ENCODE measurements at places on chromosomes 1 and 21.

GRCh38 chr1:24027838-24028468, 47.8 kb upstream of the SRSF10 start:
- no peak for DNase-seq

DNA sequence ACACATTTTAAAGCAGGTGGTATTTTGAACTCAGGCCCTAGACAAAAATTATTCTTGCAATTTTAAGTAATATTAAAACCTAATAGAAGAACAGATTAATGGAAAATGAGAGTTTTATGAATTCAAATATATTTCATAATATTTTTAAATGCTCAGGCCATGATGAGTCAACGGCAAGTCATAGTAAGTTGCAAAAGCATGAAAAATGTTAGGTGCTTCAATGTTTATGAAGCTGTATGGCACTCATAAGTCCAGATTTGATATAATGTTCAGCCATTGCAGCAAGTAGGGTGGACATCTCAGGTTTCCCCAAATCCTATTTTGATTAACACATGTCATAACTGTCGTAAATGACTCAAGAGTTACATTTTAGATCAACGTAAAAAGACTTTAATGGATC, 112.6 kb downstream of the GRIK1 start:
- no peak for DNase-seq

GRCh38 chr21:32055305-32055704, 182.5 kb downstream of the HUNK start:
- no peak for DNase-seq

GRCh38 chr1:55213151-55213884, 1.8 kb downstream of the USP24 start:
- DNase-seq = no peak

DNA sequence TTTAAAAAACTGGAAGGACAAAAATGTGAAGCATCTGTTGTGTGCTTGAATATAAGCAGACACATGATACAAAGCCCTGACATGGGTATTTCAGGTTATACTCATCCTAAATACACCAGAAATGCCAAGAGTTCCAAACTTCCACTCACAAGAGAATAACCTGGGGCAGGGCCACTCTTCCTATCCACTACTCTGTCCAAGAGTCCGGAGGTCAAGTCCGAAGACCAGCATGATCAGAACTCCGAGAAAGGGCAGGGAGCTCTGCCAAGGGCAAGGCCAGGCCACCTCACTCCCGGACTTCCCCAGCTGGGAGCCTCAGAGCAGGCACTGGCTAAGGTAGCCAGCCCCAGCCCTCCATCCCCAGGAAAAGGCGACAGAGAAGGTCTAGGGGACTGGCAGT, 37.5 kb downstream of the HLCS start:
- no peak for DNase-seq

- DNase-seq = no peak
Observed at GRCh38 chr21:35924714-35925301, 135.5 kb downstream of the SETD4 start.

DNA sequence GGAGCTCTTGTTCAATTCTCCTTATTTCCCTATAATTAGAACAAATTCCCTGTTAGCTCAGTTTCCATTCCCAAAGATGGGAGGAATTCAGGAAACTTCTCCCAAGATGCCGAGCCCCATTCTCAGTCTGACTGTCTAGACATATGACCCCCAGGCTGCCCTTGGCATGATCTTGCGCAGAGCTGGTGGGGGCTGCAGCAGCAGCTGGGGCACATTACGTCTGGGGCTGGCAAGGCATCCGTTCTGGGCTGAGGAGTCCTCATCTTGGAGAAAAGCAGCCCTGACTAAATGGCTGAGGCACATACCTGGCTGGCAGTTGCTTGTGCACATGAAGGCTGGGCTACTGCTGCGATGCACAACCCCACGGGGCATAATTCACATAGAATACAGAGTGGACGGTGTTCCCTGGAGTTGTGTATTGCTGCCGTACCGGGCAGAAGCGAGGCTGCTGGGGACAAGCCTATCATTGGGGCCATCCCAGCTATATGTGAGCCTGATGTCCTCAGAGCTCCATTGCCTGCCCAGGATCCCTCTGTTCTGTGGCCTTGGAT, 36.4 kb upstream of the TRABD2B start:
- no peak for DNase-seq

- DNase-seq = no peak
Observed at GRCh38 chr1:62271134-62271533, 48.1 kb downstream of the KANK4 start.

DNA sequence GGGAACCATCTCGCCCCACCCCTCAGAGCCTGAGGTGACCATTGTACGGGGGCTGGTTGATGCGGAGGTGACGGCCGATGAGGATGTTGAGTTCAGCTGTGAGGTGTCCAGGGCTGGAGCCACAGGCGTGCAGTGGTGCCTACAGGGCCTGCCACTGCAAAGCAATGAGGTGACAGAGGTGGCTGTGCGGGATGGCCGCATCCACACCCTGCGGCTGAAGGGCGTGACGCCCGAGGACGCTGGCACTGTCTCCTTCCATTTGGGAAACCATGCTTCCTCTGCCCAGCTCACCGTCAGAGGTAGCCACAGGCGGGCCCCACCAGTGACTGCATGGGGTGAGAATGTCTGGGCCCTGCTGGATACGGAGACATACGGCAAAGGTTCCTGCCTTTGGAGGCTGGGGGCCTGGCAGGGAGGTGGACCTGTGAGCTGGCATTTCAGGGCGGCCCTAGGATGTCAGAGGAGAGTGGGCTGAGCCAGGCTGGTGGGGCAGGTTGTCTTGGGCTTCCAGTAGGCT, 98.5 kb downstream of the TRIM11 start:
- no peak for DNase-seq

DNA sequence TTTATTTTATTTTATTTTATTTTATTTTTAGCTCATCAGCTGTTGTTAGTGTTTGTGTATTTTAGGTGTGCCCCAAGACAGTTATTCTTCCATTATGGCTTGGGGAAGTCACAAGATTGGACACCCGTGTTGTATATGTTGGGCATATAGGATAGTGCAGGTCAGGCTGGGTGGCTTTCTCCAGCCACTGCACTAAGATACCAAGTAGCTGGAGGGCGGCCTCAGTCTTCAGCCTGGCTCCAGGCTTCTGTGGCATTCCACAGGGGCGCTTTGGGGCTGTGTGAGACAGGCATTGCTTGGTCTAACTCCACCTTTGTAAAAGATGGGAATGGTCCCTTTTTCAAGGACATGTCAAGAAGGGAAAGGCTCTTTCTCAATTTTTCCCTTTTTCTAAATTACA, 16.5 kb downstream of the RRP1B start:
- no peak for DNase-seq

GRCh38 chr1:192159014-192159413, 752 bp downstream of the RGS18 start:
- DNase-seq = peak; percentile 22

- DNase-seq = no peak
Observed at GRCh38 chr1:62131093-62131725, 63.4 kb upstream of the L1TD1 start.

DNA sequence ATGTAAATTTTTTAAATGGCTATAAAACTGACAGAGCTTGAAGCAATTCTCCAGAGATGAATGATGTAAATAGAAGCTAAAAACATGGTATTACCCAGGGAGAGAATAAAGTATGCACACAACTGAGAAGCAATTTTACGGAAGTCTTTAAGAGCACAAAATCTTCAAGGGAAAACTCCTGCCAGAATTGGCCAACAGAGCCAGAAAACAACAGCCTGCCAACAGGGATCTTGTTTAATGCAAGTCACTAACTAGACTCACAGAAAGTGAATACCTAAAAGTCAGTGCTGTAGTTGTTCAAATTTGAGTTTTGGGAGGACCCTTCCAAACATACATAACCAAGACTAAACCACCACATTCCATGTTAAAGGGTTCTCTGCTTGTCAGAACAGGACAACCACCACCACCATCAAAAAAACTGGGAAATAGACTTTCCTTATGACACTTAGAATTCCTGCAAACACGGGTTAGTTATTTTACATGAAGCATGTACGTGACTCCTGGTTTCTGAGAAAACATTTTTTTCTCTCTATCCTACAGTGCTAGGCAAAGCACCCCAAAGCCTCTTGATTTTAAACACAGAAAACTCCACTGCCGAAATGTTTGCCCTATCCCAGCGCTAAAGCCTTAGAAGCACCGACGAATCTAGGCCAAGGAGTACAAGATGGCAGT, 1.6 kb downstream of the EPS15 start:
- no peak for DNase-seq

GRCh38 chr1:246434335-246434734, 72.7 kb downstream of the SMYD3 start:
- DNase-seq = no peak

- DNase-seq = no peak
Observed at GRCh38 chr1:202078241-202078640, 44.5 kb upstream of the GPR37L1 start.

DNA sequence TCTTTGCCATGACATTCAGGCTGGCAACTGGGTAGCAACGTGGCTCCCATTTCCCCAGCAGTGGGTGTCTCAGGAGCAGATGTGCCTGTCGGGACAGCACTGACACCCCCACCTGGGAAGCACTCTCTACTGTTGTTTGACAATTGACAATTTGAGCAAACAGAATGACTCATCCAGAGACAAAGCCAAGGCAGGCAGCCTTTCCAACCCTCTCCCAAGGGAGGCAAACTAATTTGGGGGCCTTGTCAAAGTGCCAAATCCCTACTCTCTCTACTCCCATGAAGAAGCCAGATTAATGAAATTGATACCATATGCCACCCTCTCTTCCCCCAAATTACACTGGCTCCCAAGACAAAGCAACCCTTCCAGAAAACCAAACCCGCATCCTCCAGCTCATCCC, 65.6 kb downstream of the GRIK3 start:
- no peak for DNase-seq

GRCh38 chr1:41880261-41880660, 38.5 kb downstream of the HIVEP3 start:
- DNase-seq = no peak

DNA sequence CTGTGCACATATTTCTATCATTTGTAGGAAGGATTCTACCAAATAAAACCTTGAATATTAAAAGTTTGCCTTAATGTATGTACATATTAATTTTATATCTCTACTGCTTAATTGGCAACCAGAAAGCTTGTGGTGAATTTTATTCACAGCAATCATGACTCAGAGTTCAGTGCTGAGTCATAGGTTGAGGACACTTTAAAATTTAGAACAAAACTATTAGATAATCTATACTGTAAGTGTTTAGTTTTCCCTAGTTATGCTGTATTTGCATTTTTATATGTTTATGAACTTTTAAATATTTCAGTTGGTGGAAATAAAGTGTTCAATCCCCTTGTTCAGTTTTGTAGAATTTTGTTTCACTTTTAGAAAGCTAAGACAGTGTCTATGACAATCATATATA, 841.5 kb downstream of the KCNT2 start:
- no peak for DNase-seq

GRCh38 chr1:29636936-29637335, 400.6 kb downstream of the PTPRU start:
- no peak for DNase-seq

- no peak for DNase-seq
Observed at GRCh38 chr1:19229229-19229628, 19.2 kb upstream of the UBR4 start.

- no peak for DNase-seq
Observed at GRCh38 chr1:68375919-68376318, 73.8 kb downstream of the RPE65 start.

GRCh38 chr1:246897302-246897701, 34.4 kb downstream of the AHCTF1 start:
- no peak for DNase-seq

- DNase-seq = no peak
Observed at GRCh38 chr1:210236840-210237409, 4.3 kb downstream of the SERTAD4 start.

DNA sequence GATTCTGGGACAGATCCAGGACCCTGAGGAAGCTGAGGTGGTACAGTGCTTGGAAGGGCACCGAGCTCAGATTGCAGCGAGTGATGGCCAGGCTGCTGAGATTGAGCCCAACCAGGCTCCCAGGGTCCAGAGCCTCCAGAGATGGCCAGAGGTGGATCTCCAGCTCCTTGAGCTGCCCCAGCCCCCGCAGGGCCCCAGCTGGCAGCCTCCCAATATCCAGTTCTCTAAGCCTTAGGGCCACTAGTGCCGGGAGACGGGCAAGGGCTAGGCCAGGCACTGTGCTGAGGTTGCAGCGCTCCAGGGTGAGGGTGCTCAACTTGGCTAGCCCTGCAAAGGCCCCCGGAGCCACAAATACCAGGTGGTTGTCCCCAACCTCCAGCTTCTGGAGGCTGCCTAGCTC, 3.4 kb downstream of the LINGO4 start:
- DNase-seq = no peak

GRCh38 chr1:231792634-231793033, 166.0 kb downstream of the DISC1 start:
- DNase-seq = no peak

DNA sequence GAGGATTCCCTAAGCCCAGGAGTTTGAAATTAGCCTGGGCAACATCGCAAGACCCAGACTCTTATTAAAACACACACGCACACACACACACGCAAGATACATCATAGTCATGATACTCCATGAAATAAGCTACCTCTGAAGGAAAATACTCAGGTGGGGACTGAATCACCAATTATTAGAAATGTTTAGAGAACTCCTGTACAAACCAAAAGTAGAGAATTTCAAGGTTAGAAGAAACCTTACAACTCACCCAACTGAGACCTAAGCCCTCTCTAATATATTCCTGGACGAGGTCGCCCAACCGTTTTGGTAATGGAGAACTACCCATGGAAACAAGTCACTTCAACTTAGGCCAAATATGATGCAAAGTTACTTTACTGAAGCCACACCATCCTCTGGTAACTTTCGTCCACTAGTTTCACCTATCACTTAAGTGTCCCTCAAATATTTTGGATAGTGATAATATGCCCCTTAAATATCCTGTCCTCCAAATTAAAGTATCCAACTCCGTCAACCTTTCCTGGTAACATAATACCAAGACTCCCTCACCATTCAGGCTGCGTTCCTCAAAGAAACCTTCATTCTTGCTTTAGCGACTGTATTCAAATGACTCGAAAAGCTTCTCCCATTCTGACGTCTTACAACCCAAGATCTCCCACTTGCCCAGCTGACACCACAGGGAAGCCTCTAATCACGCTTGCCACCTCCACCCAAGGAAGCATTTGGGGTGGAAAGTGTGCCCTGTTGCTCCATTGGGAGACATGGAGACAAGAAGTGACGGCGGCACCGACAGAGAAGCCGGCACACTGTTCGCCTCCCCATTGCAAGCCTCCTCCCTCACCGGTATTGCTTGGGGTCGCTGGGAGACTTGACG, 856 bp downstream of the NRDC start:
- DNase-seq = no peak

- no peak for DNase-seq
Observed at GRCh38 chr1:218415726-218416125, 70.6 kb downstream of the TGFB2 start.

DNA sequence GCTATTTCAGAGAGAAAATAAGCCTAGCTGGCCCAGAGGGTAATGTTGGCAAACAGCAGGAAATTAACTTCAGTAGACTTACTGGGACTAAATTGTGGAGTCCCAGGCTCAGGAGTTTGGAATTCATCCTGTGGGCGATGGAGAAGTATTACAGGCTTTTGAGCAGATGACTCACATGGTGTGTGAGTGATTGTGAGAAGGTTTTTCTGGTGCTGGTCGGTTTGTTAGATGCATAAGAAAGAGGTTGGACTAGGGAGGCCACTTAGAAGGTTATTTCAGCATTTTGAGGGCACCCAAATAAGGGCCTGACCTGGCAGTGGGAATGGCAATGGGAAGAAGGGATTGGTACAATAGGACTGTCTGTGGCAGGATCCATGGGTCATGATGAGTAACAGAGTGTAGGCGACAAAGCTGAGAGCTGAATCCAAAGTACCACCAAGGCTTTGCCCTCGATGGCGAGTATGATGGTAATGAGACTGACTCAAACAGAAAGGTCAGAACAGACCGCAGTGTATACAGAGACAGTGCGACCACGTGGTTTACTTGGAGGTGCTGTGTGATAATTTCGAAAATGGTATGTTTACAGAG, 69.2 kb upstream of the KIF26B start:
- DNase-seq = no peak
